ENCODE measurements at places on chromosomes 4 and X.

DNA sequence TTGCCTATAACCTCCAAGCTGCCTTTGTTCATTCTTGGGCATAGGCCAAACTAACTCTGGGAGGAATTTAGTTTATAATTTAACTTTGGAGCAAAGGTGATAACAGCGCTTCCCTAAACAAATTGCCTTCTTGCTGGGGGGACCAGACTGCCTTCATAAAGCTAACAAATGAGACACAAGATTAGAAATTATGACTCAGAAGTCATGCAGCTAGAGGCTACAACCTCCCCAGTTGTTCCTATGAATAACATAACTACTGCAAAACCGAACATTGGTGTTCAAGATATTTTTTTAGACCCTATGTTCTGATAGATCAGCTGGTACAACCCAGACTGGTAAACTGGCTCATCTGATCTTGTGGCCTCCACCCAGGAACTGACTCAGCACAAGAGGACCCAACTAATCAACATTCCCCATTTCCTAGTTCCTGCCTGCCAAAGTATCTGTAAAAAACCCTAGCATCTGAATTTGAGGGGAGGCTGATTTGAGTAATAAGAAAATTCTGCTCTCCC, 22.0 kb upstream of the TMPRSS11B start:
- DNase-seq = no peak

DNA sequence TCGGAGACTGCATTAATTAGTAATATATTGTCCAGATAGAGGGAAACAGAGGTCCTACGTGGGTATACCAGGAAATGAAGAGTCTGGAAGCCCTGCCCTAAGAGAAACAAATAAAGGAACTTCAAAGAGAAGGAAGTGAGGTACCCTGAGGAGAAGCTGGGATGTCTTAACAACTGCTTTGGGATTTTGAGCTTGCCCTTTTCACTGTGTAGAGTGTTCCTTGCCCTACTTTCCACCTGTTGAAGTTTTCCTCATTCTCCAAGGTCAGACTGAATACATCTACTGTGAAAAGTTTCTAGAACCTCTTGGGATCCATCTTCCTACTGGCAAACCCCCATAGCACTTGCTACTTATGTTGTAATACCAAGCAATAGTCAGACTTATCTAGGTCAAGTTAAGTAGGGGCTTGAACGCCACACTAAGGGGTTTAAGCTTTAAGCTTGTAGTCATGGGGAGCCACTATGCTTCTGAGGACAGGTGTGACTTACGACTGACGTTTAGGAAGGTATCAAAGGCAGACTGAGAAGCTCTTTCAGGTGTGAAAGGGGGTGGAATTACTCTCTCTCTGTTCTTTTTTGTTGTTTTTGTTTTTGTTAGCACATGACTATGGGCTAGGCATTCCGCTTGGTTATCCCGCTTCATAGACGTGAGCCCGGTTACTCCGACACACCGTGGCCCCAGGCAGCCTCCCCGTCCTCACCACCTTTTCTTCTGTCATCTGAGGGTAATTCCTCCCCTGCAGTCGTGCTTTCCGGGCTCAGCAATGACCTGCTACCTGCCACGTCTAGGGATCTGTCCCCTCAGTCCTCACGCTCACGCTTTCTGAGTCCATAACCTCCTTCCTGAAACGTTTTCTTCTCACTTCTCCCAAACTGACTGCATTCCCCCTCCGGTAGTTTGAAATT, 959 bp upstream of the REST start:
- DNase-seq = no peak

- no peak for DNase-seq
Observed at GRCh38 chr4:180923486-180923885, 1319.7 kb upstream of the TENM3 start.

GRCh38 chr4:110347805-110348204, 128.2 kb upstream of the ENPEP start:
- no peak for DNase-seq

DNA sequence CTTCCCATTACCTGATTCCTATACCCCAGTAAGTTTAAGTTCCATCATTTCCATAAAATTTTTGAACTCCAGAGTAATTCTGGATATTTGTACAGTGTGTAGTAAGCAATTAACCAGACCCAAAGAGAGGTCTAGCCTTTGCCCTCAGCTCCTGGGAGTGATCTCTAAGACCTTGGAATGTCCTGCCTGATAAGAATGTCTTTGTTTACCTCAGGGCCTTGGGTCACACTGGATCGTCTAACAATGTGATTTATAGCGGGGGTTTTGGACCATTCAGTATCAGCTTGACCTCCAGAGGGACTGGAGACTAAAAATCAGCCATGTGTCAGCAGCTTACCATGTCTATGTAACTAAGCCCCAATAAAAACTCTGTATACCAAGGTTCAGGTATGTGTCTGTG, 330.9 kb upstream of the PPP1R2C start:
- no peak for DNase-seq

DNA sequence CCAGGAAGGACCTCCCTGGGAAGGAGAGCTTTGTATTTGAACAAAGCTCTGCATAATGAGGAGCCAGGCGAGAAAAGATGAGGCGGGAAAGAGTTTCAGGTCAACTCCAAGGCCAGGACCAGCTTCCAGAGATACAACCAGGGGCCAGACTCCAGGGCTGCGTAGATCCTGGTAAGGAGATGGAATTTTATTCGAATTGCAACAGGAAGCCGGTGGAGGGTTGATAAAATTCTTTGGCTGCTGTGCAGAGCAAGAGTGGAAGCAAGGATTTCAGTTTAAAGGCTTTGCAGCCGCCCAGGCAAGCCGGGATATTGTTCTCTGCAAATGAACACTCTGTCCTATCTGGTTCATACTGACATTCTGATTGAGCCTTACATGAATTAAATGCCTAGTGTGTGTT, 40.2 kb upstream of the CBR4 start:
- DNase-seq = no peak

DNA sequence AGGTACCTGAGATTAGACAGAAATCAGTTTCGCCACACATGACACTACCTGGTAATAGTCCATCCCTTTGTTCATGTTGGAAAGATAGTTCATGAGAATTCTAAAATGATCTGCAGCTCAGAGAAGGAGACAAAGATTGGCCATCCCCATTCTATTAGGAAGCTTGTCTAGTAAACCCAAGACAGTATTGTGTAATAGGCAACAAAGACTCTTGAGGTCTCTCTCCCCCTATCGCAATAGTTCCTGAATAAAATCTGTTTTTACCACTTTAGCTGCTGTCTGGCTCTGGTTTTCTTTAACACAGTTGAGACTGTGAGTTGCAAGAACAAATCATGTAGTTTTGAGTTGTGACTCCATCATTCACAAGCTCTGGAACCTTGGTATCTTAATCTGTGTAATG, 14.8 kb upstream of the BBS7 start:
- no peak for DNase-seq

GRCh38 chr4:184475096-184475461, 729 bp upstream of the IRF2 start:
- DNase-seq = peak; percentile 42

GRCh38 chr4:73299548-73300280, 41.1 kb upstream of the ANKRD17 start:
- no peak for DNase-seq

- no peak for DNase-seq
Observed at GRCh38 chr4:86091201-86091600, 268.7 kb downstream of the MAPK10 start.

- DNase-seq = no peak
Observed at GRCh38 chr4:17166954-17167353, 268.5 kb upstream of the LDB2 start.

DNA sequence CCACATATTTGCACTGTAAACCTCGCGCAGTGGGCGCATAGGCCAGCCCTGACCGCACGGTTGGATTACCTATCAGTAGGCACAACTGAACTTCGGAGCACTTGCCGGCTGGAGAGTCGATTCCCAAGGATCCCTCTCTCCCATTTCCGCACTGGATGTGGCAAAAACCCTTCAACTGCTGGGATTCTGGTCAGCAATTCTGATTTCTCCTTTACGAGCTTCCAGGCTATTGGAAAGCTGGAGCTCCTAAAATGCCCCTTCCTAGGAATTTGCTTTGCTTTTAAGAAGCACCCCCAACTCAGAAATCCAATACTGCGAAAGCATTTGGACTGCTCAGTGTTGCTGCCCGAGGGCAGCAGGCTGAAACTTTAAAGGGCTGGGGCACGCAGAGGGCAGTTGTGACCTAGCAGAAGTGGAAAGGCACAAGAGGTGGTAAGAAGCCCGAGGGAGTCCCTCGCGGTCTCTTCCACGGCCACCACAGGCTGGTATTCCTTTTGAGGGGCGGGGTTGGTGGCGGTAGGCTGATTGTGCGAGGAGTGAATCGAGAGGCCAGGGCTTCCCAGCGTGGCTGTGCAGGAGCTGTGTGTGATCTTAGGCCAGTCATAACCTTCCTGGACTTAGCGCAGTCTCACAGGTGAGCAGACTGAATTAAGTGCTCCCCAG, 1.6 kb downstream of the ZAR1 start:
- no peak for DNase-seq

DNA sequence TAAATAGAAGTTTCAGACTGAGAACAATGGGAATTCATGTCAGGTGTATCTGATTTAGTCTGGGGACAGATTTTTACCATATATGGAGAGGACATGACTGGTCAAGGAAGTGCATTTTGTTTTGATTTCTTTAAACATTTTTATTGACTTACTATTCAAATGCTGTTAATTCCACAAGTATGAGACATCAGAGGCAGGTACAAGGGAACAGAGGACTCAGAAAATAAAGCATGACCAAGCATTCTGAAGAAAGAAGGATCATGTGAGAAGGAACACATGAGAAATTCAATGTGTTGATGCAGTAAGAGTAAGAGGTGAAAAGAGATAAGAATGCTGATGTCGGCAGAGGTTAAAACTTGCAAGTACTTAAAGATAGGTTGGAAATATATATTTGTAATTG, 1452.6 kb downstream of the PCDH7 start:
- no peak for DNase-seq

DNA sequence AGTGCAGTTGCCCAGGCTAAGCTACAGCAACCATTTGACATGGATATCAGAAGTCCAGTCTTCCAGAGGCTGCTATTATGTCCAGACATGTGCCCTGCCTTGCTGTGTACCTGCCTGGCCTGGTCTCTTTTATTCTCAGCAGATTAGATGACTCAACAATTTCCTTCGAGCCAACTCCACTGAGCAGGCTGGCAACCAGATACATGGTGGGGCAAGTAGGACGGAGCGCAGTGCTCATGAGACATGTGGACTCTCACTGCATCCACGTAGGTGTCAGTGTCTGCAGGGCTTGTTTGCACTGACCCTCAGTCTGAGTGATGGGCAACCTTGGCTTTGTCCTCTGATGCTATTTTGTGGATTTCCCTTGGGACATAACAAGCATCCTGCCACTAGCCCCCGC, 7.2 kb upstream of the MAGEA11 start:
- no peak for DNase-seq

GRCh38 chr4:8594097-8595038, 1.8 kb downstream of the CPZ start:
- no peak for DNase-seq

DNA sequence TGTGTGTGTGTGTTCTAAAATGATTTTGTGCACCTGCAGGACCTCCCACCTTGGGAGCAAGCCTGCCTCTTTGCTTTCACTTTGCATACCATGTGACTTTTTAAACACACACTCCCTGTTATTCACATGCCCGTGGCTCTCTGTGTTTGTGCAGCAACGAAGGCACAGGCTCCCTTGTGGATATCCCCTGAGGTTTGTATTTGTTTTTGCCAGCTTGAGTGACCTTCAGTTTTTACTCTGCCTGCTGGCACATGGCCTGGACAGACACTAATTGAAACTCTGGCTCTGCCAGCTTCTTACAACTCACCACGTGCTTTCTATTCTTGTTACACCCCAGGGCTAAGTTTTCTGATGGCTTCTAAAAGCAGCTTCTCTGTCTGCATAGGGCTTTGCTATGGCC, 885.8 kb downstream of the SH3BGRL start:
- DNase-seq = no peak

DNA sequence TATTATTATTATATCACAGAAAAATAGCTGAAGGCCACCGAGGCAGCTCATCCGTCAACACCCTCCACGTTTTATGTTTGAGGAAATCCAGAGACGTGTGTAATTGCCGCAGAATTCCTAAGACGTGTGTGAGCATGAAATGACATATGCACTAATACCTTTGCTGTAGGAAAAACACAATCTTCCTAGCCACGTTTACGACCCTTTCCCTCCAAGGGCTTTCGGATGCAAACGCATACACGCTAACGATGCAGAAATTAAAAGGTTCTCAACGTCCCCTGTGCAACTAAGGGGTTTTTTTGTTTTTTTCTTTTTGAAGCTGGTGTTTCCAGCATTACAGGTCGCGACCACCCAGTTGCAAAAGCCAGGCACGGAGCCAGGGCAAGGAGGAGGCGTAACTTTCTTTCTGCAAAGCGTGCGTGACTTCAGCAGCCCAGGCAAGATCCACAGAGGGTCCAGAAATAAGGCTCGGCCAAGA, 33.8 kb downstream of the CRLF2 start:
- no peak for DNase-seq

GRCh38 chr4:114040319-114041116, 61.1 kb upstream of the ARSJ start:
- DNase-seq = no peak

- no peak for DNase-seq
Observed at GRCh38 chr4:3670521-3671519, 95.4 kb upstream of the ADRA2C start.

GRCh38 chrX:49627086-49627777, 28.4 kb downstream of the GAGE1 start:
- DNase-seq = peak; percentile 37
